ENCODE measurements at places on chromosomes 3 and 15.

DNA sequence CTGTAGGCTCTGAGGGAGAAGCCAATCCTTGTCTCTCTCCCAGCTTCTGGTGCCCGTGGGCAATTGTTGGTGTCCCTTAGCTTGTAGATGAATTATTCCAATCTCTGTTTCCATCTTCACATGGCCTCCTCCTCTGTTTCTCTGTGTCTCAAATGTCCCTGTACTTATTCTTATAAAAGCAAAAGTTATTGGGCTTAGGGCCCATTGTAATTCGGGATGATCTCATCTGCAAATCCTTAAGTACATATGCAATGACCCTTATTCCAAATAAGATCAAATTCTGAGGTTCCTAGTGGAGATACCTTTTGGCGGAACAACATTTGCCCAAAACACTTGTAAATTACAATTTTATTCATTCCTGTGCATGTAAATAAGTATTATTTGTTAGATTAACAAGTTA lies 147.4 kb upstream of the EPHA3 start:
- DNase-seq, result no peak

DNA sequence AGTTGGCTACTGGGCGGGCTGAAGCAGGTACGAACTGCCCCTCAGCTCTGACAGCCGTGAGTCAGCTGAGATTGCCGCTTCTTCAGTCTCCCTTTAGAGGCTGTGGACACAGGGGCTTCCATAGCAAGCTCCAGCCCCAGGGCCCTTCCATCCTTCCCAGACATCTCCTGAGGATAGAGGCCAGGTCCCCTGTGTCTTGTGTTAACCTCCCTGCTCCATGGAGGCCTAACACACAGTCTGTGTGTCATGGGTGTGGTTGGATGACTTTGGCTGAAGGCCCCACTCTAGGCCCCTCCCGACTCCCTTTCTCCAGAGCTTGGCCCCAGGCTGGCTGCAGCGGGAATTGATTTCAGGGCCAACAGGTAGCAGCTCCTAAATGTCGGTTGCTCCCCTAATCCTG lies 116.1 kb upstream of the TLE3 start:
- DNase-seq, result no peak

DNA sequence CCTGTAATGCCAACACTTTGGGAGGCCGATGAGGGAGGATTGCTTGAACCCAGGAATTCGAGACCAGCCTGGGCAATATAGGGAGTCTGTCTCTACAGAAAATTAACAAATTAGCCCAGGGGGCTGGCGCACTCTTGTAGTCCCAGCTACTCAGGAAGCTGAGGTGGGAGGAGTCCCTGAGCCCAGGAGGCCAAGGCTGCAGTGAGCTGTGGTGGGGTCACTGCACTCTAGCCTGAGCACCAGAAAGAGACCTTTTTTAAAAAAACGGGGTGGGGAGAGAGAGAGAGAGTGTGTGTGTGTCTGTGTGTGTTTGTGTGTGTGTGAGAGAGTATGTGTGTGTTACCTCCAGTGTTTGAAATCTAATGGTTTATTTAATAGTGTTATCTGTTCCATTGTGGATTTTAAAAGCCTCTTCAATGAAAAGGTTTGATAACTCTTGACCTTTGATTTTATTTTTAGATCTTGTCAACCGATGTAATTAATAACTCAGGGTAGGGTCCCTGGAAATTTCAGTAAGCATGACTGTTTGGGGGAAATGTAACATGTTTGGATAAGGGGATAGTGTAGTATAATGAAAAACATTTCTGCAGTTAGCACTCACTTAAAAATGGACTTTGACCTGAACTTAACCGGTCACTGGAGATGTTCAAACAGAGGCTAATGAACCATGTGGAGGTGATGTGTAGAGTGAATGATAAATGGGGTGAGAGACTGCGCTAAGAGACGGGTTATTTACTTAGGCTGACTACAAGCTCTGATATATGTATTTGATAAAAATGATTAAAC lies 29.7 kb downstream of the LRCH3 start:
- DNase-seq, result no peak

- DNase-seq, result no peak
Observed at GRCh38 chr3:183449391-183449790, 21.0 kb upstream of the MCF2L2 start.

GRCh38 chr3:146566138-146566537 lies 21.7 kb upstream of the PLSCR1 start:
- DNase-seq, result no peak

DNA sequence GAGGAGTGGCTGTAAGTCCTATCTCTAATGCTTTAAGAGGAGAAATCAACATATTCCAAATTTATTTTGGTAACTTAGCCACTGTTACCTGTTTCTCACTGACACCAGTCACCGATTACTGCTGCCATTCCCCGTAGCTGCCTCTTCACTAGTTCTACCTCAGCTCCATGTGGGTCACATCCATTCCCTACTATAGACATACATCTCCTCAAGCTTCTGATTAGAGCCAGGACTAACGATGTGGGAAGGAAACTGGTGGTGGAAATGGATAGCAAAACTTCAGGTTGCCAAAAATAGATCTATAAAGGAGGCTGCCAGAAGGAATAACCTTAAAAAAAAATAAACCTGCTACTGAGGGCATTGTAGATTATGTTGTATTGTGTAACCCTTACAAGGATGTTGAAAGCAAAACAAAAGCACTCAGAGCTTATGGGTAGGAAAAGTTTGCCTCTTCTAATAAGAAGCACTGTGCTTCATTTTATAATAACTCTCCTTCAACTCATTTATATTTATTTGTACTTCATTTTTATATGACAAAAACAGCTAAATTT lies 56.0 kb downstream of the KAT2B start:
- no peak for DNase-seq

DNA sequence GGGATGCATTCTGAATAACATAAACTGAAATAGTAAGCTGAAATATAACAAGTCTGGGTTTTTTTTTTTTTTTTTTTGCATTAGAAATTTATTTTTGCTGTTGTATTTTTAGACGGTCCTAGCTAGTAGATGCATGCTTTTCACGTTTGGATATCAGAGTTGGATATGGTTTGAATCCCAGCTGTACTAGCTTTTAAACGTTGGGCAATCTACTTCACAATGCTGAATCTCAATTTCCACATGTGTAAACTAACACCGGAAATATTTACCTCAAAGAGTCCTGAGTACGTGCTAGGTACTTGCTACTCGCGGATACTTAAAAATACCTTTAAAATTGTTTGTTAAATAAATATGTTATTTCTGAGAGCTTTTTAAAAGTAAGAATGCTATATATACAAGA lies 139.8 kb downstream of the BBX start:
- no peak for DNase-seq

DNA sequence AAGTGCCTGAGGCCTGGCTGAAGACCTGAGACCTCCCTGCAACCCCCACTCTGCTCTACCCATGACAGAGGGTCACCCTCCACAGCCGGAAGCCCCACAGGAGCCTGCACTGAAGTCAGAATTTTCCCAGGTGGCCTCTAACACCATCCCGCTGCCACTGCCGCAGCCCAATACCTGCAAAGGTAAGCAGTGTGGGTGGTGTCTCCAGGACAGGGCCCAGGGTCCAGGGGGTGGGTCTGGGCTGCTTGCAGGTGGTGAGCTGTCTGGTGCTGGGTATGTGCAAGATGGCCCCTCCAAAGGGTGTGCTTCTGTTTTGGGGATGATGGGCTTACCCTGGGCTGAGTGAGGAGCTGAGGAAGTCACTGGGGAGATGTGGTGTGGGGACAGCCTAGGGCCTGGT lies 69.9 kb downstream of the FBLN2 start:
- DNase-seq, result no peak

DNA sequence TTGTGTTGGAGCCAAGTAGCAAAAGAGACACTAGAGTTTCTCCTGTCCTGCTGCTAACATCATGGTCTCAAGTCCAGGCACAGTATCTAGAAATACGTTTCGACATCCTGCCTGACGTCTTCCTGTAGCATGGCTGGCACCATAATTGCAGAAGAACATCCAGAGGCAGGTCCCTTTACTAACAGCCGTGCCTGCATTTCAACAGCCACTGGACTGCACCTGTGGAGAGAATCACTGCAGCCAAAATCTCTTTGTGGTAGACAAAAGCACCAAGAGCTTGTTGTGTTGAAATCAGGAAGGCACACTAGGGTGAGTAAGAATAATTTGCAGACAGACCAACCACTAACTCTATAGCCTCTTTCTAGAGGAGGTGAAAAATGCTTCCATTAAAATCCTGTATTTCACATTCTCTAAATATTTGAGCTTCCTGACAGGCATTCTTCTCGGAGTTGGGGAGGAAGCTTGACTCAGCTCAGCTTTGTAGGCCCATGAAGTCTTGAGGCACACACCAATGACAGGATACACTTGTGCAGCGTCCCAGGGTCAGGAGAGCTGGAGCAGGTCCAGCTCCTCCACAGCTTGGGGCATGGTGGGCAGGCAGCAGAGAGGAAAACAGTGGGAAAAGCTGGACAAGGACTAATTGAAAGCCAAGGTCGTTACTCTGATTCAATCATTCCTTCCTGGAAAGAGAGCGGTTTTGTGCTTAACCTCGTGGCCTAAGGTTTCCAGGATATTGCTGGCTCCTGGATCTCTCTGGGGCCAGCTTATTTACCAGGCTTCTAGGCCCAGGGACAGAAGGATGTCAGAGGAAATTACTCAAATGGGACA lies 244.9 kb downstream of the FAM43A start:
- DNase-seq, result no peak

GRCh38 chr3:152737021-152737908 lies 97.7 kb upstream of the P2RY1 start:
- DNase-seq, result no peak

DNA sequence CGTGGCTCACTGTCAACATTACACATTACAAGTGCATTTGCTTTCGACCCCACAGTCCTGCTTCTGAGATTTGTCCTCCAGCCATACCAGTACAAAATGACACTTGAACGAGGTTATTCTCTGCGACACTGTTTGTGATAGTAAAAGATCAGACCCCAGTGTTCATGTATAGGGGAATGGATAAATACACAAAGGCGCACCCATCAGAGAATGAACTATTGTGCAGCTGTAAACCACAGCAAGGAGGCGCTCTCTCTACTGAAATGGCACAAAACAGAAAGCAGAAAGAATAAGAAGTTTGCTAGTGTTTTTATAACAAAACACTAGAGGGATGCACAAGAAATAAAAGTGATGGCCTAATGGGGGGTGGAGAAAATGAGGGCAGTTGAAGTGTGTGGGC lies 4.9 kb upstream of the CHSY1 start:
- no peak for DNase-seq

DNA sequence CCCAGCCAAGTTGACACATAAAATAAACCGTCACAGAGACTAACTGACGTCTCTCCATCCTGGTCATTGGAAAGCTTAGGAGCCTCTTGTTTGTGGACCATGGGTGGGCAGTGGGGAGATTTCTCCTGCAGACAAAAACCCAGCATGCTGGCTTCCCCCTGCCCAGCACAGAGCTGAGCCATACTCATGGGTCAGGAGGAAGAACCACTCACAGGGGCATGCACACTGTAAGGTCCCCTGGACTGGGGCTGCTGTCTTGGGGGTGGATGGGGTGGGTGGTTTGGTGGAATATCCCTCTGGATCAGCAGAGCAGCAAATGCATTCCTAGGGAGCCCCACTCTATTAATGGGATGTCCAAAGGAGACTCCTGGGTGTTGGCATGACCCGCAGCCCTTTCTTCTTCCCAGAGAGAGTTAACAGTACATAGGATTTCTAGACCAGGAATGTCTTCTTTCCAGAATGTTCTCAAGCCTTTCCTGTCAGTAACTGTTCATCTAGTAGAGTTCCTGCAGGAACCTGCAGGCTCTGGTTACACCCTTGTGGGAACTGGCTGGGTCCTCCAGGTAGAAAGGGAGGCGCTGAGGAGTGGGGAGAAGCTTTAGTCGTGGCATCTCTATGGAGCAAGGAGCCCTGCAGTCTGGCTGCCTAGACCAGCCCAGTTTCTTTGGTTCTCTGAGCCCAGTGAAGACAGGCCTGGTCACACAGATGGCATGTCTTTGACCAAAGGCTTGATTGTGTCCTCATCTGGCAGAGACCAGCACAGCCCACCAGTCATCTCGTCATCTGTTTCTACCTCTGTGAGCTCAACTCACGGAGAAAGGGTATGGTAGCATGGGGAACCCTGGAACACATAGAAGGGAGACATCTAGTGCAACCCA lies 73.4 kb upstream of the PRR23C start:
- DNase-seq, result no peak

GRCh38 chr15:23484870-23485269 lies 37.8 kb upstream of the GOLGA6L2 start:
- DNase-seq, result no peak

GRCh38 chr15:56428821-56429458 lies 36.0 kb downstream of the MNS1 start:
- DNase-seq, result peak; percentile 38

DNA sequence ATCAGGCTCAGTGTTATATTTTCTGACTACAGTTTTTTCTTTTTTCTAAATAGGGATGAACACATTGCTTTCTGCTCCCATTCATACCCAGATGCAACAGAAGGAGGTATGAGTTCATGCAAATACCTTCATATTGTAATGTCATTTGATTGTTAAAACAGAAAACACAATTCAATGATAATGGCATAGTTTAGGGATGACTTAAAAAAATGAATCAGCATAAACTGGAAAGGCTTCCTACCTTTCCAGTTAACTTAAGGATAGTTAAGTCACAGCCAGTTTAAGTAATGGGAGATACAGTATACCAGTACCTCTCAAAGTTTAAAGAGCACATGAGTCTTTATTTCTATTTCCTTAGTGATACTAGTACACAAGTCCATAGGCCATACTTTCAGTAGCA lies 24.9 kb downstream of the KNL1 start:
- DNase-seq, result no peak

- DNase-seq, result no peak
Observed at GRCh38 chr15:57697588-57697987, 8.9 kb upstream of the POLR2M start.

DNA sequence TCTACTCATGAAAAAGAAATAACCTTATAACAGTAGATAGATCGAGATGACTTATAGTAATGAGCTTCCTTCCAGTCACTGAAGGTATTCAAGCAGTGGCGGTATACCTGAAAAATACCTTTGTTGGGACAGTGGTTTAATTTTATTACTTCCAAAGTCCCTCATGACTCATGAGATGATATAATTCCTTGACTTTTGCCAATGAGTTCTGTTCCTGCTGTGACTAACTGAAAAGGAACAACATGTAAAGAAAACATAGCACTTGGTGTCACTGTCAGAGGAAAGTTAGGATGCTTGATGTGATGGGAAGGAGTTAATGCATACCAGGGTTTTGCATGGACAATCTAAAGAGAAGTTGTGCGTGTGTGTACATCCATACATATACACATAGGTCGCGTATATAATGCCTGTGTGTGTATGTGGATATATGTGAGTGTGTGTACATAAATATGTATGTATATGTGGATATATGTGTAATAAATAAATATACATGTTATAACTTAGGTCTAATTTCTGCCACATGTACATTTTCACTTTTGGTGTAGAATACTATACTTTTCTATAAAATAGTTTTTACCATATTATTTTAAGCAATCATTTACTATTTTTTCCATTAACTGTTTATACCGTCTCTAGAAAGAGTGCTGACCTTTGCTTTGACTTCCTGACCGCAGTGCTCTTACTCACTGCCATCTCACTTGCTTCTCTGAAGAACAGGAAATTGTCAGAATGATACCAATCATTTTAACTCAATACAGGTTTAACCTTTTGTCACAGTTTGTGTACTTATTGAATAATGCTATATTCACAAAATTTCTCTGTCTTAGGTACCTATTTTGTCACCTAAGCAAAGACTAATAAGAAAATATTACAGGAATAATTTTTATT lies 12.6 kb upstream of the PAK2 start:
- DNase-seq, result no peak

- DNase-seq, result no peak
Observed at GRCh38 chr15:69305204-69305931, 6.7 kb downstream of the PAQR5 start.
